RPMI7951 (cell line): ENCODE measurements at places on chromosomes 6 and 20.

DNA sequence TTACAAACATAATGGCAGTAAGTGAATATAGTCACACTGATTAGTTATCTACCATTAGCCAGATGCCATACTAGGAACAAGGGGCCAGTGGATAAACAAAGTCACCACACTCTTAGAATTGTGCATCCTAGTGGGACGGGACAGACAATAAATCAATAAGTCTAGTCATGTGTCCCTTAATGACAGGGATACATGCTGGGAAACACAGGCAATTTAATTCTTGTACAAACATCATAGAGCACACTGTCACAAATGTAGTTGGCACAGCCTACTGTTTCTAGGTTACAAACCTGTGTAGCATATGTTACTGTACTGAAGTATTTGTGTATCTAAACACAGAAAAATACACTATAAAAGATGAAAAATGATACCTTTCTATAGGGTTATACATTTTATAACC is 123.0 kb upstream of the FAM184A start:
- DNase-seq = no peak

DNA sequence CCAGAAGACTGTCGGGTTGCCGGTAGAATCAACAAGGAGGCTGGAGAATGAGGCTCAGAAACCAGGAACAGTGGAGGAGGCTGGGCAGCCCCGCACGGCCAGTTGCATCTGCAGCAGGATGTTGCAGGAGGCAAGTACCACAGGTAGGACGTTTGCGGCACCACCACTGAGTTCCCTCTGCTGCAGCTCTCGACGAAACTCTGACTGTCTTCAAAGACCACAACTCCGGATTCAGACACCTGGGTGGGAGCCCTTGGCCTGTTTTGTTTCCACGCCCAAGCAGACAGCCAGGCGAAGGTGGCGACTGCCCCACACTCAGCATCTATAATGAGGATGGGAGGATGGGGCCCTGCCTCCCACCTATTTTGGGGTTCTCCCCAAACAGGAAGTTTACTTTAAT is 218.2 kb downstream of the ZDHHC14 start:
- DNase-seq = no peak

- no peak for DNase-seq
These were observed 62.6 kb upstream of the LY86 start for GRCh38 chr6:6525933-6526332.

- peak; percentile 77 for DNase-seq
These were observed 70.8 kb upstream of the AHI1 start for GRCh38 chr6:135568379-135568778.

DNA sequence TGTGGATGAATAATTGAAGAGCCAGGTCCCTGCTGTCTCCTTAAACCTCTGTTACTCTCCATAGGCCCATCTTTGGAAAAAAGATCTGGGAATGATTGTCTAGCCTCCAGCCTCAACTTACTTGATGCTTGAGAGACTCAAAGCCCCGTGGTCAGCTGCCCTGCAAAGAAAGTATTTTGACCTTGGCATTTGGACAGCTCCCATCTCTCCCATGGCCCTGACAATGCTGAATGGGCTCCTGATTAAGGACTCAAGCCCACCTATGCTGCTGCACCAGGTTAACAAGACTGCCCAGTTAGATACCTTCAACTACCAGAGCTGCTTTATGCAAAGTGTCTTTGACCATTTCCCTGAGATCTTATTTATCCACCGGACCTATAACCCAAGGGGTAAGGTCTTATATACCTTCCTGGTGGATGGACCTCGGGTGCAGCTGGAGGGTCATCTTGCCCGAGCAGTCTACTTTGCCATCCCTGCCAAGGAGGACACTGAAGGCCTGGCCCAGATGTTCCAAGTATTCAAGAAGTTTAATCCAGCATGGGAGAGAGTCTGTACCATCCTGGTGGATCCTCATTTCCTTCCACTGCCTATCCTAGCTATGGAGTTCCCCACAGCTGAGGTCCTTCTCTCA is 1.6 kb downstream of the ZSWIM1 start:
- DNase-seq = no peak

DNA sequence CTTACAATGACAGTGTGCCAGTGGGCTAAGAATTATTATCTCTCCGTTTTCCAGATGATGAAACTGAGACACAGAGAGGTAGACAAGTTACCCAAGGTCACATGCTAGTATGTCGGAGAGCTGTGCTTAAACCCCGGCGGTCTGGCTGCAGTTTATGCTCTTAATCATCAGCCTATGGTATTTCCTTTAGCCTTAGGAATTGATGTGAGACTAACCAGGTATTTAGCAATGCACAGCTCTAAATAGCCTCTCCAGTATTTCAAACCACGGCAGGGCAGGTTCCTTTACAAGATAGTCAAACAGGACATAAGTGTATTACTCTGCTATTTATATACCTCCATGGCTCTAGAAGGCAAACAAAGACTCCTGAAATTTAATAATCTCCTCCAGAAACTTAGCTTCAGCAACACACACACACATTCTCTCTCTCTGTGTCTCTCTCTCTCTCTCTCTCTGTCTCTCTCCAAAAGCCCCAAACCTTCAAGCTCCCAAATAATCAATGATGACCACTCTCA is 142.0 kb upstream of the ZNF217 start:
- peak; percentile 93 for DNase-seq

GRCh38 chr6:157219201-157220200 is 103.8 kb downstream of the TMEM242 start:
- DNase-seq = peak; percentile 34

GRCh38 chr6:140134224-140134623 is 759.8 kb upstream of the CITED2 start:
- DNase-seq = no peak

DNA sequence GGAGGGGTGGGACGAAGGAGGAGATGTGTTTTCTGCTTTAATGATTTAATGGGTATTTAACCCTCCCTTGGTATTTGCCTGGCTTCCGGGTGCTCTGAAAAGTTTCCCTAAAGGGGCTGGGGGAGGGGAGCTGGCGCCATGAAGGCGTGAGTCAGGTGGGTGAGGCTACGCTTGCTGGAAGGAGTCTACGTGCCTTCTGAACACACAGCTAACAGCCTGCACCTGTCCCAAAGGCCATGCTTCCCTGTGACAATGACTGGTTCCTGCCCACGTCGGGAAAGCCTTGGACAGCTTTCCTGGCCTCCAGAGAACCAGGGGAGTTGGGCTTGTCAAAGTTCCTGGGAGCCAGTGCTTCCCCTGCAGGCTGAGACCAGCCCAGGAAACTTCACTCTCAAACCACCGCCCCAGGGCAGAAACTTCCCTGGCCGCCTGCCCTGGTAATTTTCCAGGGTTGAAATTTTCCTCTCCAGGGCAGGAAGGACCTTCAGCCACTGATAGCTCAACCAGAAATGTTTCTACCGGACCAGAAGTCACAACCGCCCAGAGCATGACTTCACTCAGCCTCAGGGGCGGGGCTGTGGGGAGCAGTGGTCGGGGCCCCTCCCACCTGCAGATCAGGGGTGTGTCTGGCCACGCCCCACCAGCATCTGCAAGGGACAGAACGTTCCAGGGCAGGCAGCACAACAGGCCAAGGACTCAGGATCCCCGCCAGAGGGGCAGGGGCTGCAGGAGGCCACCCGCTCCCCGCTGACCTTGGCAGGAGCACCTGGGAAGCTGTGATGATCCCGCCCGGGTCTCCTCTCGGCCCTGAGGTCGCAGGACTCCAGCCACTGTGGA is 18.6 kb upstream of the SLCO4A1 start:
- peak; percentile 100 for DNase-seq

GRCh38 chr6:39300739-39301138 is 13.5 kb downstream of the KCNK17 start:
- no peak for DNase-seq

DNA sequence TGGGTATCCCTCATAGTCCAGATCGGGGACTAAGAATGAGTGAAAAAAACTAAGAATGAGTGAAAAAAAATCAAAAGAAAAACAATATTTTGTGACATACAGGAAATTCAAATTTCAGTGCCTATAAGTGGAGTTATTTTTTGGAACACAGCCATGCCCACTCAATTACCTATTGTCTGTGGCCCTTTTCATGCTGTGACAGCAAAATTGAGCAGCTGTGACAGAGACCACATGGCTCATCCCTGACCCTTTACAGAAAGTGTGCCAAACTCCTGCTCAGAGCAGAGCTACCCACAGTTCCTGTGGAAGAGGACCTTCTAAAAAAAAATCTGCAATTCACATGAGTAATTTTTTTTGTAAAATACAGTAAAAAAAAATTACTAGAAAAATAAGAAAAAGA is 1.4 kb downstream of the NCR2 start:
- no peak for DNase-seq
